ENCODE measurements at places on chromosomes 1 and 21.

GRCh38 chr1:235843461-235843961, 23.2 kb downstream of the LYST start:
- DNase-seq, result peak; percentile 72

DNA sequence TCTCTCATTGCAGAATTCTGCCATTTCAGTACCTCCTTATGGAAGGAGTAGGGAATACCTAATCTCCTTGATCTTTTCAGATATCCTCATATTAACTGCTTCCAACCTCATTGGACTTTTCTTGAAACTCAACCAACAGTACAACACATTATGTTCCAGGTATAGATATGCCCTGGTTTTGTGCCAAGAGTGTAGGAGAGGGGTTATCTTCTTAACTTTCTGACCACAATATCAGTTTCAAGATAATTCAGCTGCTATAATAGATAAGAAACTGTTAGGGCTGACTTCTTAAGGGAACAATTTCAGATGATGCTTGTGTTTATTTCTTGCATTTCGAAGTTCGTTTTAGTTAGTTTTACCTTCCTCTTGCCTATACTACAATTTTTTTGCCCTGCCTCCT, 2.1 kb upstream of the LPGAT1 start:
- DNase-seq, result no peak

- DNase-seq, result no peak
These were observed 810 bp upstream of the HLX start for GRCh38 chr1:220878191-220879075.

DNA sequence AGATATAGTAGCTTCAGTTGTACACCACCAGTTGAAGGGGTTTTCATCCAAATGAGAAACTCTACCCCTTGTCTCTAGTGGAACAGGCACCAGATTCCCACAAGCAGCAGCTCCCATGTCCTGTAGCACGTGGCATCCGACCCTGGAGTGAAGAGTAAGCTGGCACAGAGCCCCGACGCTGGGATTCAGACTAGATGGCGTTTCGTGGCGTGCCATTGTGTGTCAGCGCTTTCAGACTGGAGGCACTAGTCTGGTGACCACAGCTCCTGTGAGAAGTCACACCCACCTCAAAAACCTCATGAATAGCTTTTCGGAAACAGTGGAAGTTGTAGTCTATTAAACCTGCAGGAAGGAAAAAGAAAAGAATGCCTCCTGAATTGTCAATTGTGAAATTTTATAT, 20.2 kb downstream of the RRAGC start:
- no peak for DNase-seq

DNA sequence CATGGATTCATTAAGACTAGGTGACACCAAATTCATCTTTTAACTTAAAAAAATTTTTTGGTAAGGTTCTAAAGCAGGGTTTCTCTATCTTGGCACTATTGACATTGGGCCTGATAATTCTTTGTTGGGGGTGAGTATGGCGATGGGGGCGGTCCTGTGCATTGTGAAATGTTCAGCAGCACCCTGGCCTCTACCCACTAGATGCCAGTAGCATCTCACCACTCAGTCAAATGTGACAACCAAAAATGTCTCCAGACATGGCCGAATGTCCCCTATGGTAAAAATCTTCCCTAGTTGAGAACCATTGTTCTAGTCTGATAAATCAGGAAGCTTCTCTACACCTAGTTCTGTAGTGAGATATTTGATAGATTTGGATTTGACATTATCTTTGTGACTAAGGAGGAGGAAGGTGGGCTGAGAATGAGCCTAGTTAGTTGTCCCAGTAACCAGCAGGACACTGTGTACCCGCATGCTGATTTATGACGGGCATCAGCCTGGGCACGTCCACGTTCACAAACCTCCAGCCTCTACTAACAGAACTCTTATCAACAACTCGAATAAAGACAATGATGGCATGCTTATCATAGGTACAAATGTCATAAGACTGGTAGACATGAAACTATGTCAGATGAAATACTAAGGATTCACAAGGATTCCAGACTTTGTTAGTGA, 104.6 kb downstream of the KCND3 start:
- DNase-seq, result no peak

DNA sequence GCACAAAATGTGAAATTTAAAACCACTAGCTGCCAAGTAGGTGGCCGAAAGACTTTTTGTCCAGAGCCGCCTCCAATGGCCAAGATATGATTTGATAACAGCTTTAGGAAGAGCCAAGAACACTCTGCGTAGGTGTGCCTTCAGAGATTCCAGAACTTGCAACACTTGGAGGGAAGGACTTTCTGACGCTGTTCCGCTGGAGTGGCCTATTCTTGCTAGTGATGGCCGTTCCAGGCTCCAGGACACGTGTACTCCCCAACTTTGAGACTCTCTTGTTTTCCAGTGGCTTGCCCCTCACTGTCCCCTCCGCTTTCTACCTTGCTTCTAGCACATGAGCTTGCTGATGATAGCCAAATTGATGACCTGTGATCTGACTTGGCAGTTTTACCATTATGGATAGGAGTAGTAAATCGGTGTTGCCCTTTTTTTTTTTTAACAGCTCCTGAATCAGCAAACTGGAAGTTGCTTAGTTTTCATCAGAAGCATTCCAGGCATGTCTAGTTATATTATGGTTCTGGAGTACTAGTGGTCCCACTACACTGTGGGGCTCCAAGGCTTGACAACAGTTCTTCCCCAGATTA, 1.0 kb downstream of the PRDX6 start:
- peak; percentile 84 for DNase-seq

DNA sequence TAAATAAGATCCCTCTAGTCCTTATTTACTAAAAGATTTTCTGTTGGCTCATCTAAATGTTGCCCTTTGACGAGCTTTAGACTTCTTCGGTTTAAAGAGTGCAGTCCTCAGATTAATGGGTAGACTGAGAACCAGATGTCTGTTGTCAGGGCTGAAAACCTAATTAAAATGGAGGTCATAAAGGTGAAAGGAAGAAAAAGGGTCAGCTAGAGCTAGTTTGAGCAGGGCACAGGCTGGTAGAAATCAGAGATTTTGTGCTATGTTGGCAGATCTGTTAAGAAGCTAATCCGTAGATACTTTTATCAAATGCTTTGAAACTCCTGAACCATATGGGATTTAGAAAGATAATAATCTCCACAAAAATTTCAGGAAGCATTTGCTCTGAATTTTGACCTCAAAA, 959.0 kb downstream of the PLA2G4A start:
- DNase-seq, result no peak

- no peak for DNase-seq
These were observed 977 bp downstream of the TRAF3IP3 start for GRCh38 chr1:209756615-209757445.

DNA sequence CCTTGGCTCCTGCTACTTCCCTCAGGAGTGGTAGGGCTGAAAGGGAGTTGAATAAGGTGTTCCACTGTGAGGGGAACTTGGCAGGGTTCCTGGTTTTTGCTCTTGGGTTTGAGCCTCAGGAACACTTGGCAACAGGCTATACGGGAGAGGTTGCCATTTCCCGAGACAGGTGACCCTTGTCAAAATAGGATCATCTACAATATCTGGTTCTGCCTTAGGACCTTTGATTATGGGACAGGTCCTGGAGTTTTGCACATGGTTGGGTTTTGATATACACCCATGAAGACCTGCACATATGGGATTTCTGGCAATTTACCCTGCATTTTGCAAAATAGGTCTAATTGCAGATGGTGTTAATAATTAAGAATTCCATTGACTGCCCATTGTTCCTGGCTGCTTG, 31.1 kb downstream of the YY1AP1 start:
- DNase-seq, result no peak

DNA sequence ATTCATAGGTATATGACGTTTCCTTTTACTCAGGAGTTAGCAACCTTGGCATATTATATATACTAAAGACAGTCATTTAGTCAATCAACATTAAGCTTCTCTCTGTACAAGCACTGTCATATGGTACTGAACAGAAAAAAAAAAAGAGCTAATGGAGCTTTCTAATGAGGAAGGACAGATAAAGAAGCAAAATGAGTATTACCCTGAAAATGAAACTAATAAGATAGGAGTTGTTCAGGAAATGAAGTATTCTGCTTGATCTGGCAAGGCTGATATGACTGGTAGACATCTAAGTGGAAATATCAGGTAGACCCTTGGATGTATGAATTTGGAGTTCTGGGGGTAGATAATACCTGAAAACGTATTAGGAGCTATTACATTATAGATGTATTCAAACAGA, 4.3 kb upstream of the IKBKE start:
- DNase-seq, result no peak

DNA sequence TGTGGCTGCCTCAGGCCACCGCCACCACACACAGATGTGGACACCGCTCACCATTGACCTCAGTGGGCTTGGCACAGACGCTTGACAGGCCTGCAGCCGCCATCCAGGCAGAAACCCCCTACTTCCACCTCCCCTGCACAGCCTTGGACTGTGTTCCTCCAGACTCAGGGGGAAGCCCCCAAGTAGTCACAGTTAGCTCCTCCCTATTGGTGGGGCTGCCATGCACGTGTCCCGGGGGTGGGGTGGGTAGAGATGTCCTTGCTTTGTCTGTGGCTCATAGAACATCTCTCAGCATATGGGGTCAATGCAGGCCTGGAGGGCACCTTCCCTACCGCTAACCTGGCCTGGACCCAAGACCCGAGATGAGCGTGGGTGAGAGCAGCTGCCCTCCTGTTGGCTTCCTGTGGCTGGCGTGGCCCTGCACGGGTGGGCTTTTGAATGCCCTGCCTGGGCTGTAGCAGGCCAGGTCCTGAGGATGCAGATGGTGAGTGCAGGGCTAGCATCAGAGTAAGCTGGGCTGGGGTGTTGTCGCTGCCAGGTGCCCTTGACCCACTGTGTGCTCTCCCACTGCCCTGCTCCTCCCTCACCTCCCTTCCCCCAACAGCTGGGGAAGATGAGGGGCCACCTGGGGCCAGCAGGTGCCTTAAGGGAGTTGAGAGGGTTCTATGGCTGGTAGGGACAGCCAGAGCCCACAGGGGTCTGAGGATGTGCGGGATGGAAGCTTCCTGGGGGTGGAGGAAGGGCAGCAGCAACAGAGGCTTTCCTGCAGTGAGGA, 6.2 kb downstream of the CROCC start:
- DNase-seq, result no peak

- no peak for DNase-seq
These were observed 172.8 kb upstream of the CXADR start for GRCh38 chr21:17340081-17340480.

DNA sequence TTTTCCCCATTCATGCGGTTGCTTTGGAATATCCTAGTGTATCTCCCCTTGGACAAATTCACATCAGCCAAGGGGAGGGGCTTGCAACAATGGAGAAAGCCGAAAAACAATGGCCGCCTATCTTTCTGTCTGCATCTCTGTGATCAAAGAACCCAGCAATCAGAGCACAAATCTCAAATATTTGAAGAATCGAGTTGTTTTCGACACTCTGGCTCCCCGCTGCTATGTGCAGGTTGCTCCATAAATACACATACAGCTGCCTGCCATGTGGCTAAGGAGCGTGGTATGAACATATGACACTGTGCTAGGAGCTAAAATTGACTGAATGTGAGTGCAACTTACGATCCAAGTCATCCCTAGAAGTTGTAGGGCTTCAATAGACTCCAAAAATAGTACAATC, 8.5 kb downstream of the CFHR4 start:
- no peak for DNase-seq

DNA sequence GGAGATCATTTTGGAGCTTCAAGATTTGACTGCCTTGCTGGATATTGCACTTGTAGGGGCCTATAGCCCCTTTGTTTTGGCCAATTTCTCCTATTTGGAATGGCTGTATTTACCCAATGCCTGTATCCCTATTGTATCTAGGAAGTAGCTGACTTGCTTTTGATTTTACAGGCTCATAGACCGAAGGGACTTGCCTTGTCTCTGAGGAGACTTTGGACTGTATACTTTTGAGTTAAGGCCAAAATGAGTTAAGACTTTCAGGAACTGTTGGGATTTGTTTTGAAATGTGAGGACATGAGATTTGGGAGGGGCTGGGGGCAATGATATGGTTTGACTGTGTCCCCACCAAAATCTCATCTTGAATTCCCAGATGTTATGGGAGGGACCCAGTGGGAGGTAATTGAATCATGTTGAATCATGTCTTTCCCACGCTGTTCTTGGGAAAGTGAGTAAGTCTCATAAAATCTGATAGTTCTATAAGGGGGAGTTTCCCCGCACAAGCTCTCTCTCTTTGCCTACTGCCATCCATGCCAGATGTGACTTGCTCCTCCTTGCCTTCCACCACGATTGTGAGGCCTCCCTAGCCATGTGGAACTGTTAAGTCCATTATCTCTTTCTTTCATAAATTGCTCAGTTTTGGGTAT, 276.1 kb downstream of the LMX1A start:
- peak; percentile 23 for DNase-seq

- DNase-seq, result no peak
These were observed 135.2 kb downstream of the EIF4G3 start for GRCh38 chr1:21041541-21041940.

GRCh38 chr1:83747853-83748482, 251.0 kb downstream of the TTLL7 start:
- no peak for DNase-seq

Data from fibroblast of villous mesenchyme (primary cell).